NCI-H1694 (cell line): ENCODE measurements at places on chromosomes 13 and 19.

- DNase-seq, result no peak
Observed at GRCh38 chr13:36293497-36293896, 4.1 kb downstream of the CCDC169 start.

- DNase-seq, result no peak
Observed at GRCh38 chr13:59086147-59086546, 1077.6 kb downstream of the DIAPH3 start.

DNA sequence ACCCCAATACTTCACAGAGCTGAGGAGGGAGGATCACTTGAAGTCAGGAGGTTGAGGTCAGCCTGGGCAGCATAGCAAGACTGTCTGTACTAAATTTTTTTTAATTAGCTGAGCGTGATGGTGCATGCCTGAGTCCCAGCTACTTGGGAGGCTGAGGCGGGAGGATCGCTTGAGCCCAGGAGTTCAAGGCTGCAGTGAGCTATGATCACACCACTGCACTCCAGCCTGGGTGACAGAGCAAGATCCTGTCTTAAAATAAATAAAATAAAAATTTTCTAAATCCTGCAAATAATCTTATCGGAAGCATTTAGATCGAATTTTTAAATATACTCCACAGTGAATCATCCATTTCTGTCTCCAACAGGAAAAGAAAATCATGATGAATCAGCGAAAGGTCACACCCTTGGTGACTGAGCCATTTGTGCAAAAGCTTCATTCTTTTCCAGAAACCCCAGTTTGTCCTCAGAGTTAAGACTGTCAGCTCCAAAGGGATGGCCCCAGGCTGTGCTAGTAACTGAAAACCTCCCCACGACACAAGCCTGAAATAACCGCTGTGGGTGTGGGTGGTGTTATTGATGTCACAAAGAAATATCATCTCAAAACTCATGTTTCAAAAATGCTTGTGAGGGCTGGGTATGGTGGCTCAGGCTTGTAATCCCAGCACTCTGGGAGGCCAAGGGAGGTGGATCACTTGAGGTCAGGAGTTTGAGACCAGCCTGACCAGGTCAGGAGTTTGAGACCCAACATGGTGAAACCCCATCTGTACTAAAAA, 167.6 kb downstream of the PTPRS start:
- DNase-seq, result no peak

DNA sequence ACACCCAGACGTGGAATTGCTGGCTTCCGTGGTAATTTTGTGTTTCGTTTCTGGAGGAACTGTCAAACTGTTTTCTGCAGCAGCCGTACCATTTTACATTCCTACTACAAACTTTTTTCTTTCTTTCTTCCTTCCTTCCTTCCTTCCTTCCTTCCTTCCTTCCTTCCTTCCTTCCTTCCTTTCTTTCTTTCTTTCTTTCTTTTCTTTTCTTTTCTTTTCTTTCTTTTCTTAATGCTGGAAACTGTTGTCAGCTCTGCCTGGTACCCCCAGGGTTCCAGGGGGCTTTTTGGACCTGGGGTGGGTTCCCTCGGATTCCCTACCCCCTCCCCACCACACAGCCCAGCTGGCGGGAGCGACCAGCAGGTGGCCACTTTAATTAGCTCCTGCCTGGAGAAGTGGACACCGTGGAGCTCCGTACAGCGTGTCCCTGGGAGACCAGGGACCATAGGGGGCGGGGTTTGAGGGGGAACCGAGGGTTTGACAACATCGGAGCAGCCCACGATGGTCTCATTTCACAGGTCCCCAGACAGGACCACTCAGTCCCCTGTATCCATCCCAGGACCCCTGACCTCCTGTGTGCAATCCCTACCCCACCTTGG, 24.4 kb downstream of the CELF5 start:
- no peak for DNase-seq

DNA sequence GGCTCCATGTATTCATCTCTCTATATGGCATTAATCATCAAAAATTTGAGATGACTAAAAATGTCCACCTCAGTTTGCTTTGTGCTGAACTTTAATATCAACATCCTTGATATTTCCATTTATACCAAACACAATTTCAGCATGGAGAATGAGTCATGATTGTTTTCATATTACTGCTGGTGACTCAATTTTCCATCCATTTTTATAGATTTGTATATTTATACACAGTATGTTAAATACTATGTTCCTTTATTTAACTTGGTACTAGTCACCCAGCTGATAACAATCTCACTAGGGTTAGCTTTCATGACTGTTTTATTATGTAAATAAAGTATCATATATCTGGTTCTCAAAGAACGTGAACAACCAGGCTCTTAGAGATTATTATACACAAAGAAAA, 1255.1 kb downstream of the SLITRK1 start:
- DNase-seq, result no peak

- no peak for DNase-seq
Observed at GRCh38 chr13:110306960-110307766, at the start of the genes COL4A1 and COL4A2. Gene COL4A1 (minus strand): TSS chr13:110307157. CDS start chr13:110307027, 130 bp downstream. Gene COL4A2 (plus strand): TSS chr13:110307284. CDS start chr13:110307904, 620 bp downstream.

- no peak for DNase-seq
Observed at GRCh38 chr13:111536075-111536642, 215.7 kb downstream of the TEX29 start.

GRCh38 chr19:45179072-45179891, 698 bp downstream of the BLOC1S3 start:
- DNase-seq, result no peak

GRCh38 chr19:8150178-8150865, 930 bp upstream of the FBN3 start:
- no peak for DNase-seq

GRCh38 chr13:96417939-96418685, 328.2 kb downstream of the HS6ST3 start:
- no peak for DNase-seq

DNA sequence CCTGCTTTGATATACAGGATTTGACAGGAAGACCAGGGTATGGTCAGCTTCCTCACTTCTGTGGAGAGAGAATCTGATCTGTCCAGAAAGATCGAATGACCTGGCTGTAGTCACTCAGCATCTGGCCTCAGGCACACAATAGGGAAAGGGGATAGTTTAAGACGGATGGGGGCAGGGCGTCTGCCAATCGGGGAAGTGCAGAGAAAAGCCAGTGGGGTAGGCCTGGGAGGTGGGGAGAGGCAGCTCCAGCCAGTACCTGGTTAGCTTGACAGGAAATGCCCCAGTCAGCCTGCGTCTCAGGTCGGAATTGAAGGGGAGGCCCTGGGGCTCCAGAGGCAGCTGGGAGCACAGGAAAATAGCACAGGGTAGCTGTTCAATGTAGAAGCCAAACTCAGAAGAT, 12.4 kb downstream of the ZNF444 start:
- DNase-seq, result no peak

DNA sequence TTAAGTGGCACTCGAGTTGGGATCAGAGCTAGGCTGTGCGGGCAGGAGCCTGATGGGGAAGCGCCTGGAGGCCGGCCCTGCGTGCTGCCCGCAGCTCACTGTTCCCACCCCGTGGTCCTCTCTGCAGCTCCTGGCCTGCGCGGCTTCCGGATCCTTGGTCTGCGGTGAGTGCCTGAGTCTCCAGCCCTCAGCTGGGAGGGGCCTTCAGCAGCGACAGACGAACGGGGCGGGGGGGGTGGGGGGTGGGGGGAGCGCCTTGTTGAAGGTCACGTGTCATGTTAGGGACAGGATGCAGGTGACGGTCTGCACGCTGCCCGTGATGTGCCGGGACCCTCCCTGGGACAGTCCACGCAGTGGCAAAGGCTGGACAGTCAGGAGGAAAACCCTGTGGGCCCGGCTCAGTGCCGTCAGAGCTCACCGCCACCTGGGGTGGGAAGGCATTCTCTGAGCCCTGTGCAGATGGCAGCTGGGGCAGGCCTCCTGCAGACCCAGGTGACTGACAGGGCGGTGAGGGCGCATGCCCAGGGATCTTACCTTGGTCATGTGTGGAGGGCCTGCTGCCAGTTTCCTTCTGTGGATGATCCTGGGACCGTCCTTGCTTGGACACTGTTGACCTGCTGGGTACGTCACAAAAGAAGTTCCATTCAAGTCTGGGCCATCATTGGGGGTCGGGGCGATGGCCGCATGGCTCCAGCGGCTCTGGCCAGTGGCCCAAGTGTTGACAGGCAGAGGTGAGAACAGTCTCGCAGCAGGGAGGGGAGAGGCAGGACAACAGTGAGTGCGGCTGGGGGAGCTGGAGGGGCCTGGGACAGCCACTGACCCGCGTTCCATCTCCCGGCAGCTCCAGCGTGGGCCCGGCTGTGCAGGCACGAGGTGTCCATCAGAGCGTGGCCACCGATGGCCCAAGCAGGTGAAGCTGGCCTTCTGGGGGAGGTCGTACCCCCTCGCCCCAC, 4.3 kb downstream of the NDUFS7 start:
- DNase-seq, result no peak

GRCh38 chr19:16899566-16900075, 10.8 kb downstream of the F2RL3 start:
- DNase-seq, result no peak

DNA sequence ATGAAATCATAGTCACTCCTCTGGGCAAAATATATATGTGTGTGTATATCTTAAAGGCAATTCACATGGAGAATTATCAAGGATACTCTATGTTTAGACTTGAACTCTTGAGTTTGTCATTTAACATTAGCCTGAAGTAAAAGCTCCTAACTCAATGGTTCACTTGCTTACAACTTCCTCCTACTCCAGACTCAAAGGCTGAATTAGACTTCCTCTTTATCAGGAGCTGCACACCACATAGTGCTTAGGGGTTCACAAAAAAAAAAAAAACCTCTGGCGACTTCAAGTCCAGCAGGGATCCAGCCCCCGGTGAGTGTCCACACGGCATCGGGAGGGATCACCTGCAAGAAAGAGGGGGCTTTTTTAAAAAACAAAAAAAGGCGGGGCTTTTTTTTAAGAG, 68.2 kb upstream of the LSM14A start:
- DNase-seq, result no peak

- no peak for DNase-seq
Observed at GRCh38 chr13:24133021-24133795, 27.3 kb upstream of the SPATA13 start.

DNA sequence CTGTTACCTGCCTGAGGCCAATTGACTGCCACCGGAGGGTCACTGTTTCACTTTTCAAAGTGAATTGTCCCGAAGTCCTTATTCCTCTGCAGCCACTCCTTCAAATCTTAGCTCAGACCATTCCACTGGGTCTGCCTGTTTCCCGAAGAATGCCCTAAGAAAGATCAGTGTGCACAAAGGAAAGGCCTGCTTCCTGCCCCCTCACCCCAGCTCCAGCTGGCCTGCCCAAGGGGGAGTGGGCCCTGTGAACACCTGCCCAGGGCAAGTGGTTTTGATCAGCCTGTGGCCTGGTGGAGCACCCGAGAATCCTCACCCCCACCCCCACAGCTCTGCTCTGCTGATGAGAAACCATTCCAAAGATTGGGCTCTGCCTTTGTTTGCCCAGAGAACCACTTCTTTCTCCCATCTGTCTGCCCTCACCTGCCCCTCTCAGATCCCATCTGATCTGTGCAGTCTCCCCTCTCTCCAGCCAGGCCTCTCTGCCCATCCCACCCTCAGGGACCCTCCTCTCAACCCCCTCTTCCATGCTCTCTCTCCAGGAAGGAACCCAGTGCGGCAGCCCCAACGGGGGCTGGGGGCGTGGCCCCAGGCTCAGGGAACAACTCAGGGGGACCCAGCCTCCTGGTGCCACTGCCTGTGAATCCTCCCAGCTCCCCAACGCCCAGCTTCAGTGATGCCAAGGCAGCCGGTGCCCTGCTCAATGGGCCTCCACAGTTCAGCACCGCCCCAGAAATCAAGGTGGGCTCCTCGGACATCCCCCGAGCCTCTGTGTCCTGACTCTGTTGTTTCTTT, 10.3 kb downstream of the LENG1 start:
- no peak for DNase-seq

DNA sequence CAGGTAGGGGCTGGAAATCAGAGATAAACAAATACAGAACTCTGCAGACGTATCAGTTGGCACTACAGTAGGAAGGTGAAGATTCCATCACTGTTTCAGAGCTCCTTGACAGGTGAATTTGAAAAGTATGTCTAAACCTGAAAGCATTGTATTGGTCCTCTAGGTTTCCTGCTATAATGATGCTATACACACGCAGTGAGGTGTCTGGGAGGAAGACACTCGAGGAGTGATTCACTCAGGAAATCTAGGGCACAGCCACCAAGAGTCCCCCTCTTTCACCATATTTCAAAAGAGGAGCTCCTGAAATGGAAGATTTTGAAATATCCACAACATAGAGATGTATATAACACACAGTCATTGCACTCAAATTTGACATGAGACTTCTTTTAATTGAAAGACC, 331.0 kb upstream of the DACH1 start:
- no peak for DNase-seq

GRCh38 chr13:77042566-77043177, 15.7 kb upstream of the FBXL3 start:
- no peak for DNase-seq

DNA sequence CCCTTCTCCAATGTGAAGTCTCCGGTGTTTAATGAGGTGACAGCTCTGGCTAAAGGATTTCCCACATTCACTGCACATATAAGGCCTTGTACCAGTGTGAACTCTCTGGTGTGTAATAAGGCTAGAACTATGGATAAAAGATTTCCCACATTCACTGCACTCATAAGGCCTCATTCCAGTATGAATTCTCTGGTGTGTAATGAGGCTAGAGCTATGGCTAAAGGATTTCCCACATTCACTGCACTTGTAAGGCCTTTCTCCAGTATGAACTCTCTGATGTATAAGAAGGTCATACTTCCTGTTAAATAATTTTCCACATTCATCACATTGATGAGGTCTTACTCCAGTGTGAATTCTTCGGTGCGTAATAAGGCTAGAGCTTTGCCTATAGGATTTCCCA, 5.9 kb downstream of the ZNF256 start:
- DNase-seq, result no peak

DNA sequence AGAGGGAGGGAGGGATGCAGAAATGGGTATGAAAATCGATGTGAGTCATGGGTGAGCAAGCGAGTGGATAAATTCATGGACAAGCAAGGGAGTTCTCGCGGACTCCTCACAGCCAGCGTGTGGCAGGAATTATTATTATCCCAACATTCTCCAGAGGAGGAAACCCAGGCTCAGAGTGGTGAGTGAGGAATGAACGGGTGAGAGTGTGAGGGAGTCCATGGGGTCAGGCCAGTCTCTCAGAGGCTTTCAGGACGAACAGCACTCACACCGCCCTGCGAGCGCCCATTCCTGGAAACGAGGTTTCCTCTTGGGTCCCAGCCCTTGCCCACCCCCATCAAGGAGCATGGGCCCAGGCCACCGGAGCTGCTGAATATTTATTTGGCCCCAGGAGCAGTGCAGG, 6.3 kb upstream of the DNAAF3 start:
- no peak for DNase-seq

DNA sequence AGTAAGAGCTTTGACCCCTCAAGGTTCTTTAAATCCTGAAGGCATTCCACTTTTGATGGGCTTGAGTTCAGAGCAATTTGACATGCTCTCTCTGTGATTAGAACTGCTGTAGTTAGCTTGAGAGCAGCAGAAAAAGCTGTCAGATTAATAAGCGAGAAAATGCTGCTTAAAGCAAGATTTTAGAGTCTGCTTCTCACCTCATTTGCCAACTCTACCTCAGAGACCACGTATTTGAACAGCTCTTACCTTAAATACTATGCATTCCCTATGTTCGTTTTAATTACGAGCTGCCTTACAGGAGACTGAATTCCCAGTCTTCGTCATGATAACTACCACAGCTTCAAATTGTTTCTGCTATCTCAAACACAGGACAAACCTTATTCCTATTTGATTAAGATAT, 253.4 kb downstream of the SLITRK6 start:
- no peak for DNase-seq
